NCI-H774 (cell line): ENCODE measurements at places on chromosomes 7 and 10.

- no peak for DNase-seq
These were observed 12.1 kb downstream of the DOCK1 start for GRCh38 chr10:126917375-126917774.

DNA sequence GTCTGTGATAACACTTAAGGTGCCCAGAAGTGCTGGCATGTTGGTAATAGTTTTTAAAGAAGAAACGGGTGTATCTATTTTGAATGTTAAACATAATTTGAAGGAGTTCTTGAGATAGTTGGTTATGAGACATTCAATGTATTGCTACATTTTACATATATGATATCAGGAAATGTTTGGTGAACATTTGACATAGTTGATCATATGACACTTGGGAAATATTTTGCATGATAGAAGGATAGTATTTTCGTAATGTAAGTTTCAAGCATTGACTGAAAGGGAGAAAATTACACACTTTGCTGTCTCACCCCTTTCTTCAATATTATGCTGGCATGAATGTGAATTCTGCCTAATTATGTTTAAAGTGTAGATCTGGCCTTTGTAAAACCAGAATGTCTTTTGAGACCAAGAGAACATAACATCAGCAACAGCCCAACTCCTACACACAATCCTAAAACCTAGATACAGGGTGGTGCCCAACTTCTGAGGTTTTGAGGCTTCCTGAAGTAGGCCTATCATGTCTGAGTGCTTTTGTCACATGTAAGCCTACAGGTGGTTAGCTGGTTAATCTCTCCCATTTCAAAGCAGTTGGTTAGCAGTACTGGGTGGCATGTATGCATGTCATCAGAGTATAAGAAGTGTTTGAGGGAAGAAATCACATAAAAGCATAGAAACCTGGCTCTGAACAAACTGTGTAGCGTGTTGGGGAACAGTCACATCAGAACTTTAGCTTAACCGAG is 2.1 kb downstream of the ADD3 start:
- DNase-seq = no peak

- DNase-seq = no peak
These were observed 179.0 kb downstream of the DGKI start for GRCh38 chr7:137667633-137668387.

DNA sequence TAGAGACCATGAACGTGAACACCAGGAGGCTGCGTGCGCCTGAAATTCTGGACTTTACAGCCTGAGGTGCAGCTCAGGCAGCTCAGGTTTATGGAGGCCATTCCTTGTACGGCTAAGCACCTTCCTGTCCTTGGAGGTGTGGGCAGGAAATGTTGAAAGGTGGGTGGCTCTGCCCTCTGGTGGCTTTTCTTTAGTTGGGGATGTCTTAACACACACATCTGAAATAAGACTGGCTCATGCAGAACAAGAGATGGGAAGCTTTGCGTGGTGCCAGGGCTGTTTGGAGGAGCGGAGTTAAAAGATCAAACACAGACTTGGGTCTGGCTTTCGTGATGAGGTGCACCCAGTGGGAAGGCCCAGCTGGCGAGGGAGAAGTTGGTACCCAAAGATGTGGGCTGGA is 64.1 kb downstream of the DOCK1 start:
- DNase-seq = no peak

GRCh38 chr10:71128311-71128980 is 83.9 kb upstream of the UNC5B start:
- DNase-seq = no peak

DNA sequence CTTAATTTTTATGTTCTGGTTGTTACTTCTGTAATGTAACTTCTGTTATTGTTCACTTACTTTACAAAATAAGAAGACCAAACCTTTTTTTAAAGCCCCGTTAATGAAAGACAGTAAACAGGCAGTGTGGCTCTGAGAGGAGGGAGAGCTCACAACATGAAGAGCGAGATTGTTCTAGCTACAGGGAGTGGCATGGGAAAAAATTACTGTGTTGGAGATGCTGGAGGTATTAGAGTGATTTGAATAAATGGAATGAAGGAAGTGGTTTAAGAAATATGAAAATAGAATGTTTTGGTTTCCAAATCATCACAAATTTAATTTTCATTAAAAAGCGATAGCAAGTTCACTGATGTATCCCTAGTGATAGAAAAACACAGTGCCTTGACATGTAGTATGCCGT is 31.8 kb downstream of the REEP3 start:
- DNase-seq = no peak

DNA sequence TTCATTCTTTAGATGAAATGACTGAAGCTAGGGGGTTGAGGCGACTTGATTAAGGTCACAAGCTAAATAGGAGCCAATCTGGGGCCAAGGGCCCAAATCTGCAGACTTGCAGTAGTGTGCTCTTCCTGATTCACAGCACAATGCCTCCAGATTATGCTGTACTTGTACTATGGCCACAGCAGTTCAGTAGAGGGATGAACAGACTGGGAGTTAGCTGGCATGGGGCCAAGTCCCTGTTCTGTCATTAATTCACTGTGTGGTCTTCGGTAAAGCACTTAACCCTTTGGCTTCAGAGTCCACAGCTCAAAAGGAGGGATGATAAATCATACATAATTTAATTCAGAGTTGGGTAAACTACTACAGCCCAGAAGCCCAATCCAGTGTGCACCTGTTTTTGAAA is 196.8 kb downstream of the XPNPEP1 start:
- no peak for DNase-seq

DNA sequence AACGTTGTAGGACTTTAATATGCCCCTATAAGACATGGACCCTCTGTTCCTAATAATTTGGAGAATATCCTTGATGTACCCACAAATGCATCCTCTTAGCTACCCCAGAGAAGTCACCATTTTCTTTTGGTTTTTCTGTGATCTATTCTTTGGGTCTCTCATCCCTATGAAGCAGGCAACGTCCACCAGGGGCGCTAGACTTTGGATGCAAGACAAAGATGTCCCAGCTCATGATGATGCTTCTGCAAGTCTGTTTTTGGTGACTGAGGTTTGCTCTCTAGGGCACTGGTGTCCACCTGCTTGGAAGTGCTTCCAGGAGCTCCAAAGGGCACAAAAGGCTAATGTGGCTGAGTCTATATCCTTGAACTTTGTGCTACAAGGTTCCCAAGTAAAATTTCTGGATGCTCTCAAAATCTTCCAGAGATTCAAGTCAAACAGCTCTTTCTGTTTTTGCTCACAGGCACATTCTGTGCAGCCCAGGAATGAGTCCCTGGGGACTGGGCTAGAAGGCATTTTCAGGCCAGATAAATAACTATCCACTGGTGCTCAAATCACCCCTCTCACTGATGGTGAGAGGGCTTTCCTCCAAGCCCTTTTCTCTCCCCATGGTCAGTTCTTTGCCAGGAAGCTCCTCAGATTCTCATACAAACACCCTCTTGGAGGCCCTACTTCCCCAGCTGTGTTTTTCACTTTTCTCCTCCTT is 166.4 kb downstream of the C7orf25 start:
- no peak for DNase-seq

GRCh38 chr7:68461430-68461829 is 1136.8 kb upstream of the AUTS2 start:
- no peak for DNase-seq

GRCh38 chr10:21194510-21194993 is 297.4 kb upstream of the NEBL start:
- peak; percentile 51 for DNase-seq

- no peak for DNase-seq
These were observed 302.8 kb upstream of the AOAH start for GRCh38 chr7:37027104-37027503.
